Cerebellum (tissue), 4 donors: ENCODE measurements at places on chromosomes 1 and 21. TPM values are rescaled to one million over a fixed set of nuclear protein-coding genes. Genes with fewer than 3 reads are reported as not detected.

The IFFO2 gene
- 6.5 TPM for total RNA-seq

The OR2T33 gene
- total RNA-seq = 0.64 TPM

The RPE65 gene
- total RNA-seq = 0.09 TPM

The TMEM82 gene
- not detected for total RNA-seq

The C1QTNF12 gene
- 0.45 TPM for total RNA-seq

The ADGRB2 gene
- total RNA-seq = 34.0 TPM

The PHACTR4 gene
- 15.1 TPM for total RNA-seq

The OR2T29 gene
- not detected for total RNA-seq

The C8A gene
- total RNA-seq = not detected

The CYP2J2 gene
- 0.36 TPM for total RNA-seq
